T47D (cell line): ENCODE measurements at places on chromosomes 2 and 18.
A peak's percentile ranks its signal among the peaks of the same experiment; 100 is the strongest.

DNA sequence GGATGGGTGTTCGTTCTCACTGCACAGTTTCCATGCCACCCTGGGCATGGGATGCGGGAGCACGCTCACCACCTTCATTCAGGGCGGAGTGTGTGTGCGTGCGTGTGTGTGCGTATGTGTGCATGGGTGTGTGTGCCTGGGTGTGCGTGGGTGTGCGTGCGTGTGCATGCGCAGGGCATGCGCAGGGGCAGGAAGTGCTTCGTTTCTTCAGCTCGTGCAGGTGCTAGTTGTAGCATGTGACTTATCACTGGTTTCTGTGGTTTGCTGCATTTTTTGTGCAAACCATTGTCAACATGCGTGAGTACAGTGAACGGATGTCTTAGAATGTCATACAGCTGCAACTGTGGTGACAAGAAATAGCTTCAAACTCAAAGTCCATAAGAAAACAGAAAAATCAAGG lies 179.5 kb downstream of the PTGR3 start:
- DNase-seq = no peak

- DNase-seq = no peak
Observed at GRCh38 chr2:45089554-45090261, 80.5 kb upstream of the SIX2 start.

DNA sequence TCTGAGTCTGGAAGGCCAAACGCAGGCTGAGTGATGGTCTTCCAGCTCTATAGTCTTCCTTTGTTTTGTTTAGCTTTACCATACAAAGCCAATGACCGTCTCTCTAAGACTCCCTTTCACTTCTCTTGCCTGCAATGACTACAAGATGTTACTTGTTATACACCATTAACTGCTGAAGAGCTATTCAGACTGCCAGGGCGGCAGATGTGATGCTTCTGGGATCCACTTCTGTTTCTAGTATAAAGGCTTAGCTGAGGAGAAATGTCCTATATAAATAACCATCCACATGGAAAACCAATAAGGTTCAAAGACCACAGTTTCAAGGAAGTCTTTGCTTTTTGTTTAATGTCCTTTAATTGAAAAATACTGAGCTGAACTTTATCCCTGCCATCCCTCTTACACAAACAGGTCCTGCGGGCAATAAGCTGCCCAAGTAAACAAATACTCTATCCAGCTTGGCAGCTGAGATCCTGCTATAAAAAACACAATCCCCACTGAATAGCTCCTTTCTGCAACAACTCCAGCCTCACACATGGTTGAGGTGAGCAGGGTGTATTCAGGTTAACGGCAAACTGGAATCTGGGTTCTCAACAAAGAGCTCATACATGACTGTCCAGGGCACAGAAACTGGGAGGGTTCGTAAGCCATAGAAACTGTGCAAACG lies 124.6 kb downstream of the VIT start:
- DNase-seq = peak; percentile 9

GRCh38 chr18:35114305-35114704 lies 73.1 kb downstream of the MAPRE2 start:
- DNase-seq = no peak

GRCh38 chr2:134348239-134348638 lies 94.4 kb downstream of the MGAT5 start:
- no peak for DNase-seq

- DNase-seq = no peak
Observed at GRCh38 chr18:44733754-44734465, 53.2 kb downstream of the SETBP1 start.

DNA sequence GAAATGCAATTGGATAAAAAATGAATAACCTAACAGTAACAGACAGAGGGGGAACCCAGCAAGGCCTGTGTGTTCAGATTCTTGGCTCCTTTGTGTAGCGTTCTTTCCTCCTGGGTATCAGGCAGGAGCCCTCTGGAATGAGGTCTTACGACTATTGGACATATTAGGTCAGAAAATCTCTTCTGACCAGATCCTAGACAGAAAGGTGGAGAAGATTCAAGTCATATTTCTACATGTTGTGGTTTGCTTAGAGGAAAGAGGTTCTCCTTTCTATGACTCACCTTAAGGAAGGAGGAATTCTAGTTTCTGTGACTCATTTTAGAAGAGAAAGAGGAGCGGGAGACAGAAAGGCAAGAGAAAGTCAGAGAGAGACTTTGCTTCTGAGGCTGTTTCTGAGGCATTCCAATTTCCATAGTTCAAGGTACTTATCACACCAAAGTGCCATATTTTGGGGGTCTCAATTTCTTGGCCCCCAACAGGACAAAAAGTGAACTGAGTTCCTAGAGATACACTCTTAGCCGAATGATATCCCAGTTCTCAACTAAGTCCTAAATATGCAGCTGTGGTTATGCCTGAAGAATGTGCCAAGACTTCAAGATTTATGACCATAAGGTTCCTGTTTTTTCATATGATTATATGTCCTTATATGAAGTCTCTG lies 618.6 kb downstream of the ZEB2 start:
- DNase-seq = no peak

DNA sequence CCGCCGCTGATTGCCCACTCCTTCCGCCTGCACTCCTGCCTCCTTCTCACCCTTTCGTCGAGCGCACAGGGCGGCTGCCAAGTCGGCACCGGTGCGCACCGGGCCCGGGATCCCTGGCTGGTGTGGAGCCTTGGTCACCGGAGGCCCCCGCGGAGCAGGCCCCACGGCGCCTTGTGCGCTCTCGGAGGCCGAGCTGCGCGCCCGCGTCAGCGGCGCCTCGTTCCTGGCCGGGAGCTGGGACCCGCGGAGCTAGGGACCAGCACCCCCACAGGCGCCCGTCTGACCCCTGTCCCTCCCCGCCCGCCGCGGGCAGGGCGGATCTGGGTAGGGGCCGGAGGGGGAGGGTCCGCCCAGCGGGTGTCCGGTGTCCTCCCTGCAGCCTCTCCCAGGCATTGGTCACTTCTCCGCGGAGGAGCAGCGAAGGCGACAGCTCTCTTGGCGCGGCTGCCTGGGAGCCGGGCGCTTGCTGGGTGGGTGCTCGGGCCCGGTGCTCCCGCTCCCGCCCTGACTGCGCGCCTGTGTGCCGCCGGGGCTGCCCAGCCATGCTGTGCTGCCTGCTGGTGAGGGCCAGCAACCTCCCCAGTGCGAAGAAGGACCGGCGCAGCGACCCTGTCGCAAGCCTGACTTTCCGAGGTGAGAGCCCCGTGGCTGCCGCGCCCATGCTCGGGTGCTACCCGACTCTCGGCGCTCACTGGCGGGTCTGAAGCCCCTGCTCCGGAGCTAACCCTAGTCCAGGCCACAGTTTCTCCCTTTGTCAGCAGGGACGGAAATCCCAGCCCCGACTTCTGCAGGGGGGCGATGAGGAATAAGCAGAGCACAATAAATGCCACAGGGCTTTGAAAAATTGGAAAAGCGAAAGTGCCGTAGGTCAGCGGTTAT lies 13.2 kb downstream of the DYSF start:
- peak; percentile 63 for DNase-seq

DNA sequence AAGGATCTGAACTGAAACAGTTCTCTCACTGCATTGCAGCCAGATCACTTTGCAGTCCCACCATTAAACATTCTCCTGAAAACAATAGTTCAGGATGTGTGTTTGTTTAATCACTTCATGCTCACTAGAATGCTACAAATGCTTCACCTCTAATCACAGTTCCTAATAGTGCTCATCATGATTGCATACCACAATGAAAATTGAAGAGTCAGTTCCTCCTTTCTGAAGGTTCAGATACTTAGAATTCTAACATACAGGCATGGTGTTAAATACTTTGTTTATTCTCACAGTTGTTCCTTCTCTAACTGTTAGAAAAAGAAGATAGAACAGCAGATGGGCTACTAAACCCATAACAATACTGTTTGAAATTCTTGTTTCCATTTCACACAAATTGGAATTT lies 622.3 kb upstream of the ACVR2A start:
- no peak for DNase-seq

DNA sequence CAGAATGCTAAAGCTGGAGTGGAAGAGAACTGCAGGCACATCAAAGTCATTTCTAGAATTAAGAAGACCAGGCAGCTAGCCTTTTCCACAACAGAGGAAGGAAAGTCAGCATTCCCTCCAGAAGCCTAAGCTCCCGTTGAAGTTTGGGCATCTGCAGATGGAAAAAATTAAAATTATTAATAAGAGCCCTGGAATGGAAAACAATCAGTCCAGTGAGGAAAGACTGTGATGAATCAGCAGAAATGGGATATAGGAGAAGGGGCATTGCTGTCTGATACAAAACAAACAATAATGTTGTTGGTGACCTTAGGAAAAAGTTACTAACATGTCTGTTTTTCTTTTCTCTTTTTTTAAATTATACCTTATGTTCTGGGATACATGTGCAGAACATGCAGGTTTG lies 450.7 kb upstream of the SLC14A2 start:
- no peak for DNase-seq

DNA sequence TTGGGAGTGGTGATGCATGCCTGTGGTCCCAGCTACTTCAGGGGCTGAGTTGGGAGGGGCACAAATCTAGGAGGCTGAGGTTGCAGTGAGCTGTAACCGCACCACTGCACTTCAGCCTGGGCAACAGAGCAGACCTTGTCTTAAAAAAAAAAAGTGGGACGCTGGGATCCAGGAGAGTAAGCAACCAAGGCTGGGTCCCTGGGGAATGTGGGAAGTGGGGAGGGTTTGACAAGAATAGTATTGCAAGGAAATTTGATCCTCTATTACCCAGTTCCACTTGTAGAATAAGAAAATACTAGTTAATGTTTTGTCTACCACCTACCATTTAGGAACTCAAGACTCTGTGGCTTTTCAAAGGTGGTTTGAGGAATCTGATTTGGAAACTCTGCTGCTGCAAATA lies 21.1 kb upstream of the DYTN start:
- DNase-seq = no peak

DNA sequence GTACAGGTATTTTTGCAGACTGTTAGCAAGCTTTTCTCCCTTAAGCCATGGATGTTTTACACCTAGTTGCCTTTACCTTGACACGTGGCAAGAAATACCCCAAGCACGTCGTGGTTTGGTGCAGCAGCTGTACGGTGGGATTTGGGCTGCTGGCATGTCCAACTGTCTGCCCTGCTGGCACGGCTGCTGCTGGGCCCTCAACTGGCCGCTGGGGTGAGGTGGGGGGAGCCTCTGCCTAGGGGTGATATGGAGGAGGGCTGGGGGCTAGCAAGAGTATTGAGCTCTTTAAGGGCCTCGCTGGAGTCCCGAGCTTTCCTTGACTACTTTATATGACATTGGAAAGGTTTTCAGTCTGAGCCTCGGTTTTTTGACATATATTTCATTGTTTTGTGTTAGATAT lies 41.6 kb downstream of the LPIN1 start:
- DNase-seq = no peak

DNA sequence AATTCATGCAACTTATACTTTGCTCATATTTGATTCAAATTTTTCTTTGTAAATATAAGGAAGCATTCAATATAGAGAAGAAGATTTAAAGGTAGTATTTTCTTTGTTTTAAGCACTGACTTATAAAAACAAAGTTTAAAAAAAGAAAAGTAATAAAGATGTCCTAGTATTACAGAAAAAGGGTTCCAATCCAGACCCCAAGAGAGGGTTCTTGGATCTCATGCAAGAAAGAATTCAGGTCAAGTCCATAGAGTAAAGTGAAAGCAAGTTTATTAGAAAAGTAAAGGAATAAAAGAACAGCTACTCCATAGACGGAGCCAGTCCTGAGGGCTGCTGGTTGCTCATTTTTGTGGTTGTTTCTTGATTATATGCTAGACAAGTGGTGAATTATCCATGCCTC lies 267.9 kb downstream of the CTNNA2 start:
- no peak for DNase-seq

DNA sequence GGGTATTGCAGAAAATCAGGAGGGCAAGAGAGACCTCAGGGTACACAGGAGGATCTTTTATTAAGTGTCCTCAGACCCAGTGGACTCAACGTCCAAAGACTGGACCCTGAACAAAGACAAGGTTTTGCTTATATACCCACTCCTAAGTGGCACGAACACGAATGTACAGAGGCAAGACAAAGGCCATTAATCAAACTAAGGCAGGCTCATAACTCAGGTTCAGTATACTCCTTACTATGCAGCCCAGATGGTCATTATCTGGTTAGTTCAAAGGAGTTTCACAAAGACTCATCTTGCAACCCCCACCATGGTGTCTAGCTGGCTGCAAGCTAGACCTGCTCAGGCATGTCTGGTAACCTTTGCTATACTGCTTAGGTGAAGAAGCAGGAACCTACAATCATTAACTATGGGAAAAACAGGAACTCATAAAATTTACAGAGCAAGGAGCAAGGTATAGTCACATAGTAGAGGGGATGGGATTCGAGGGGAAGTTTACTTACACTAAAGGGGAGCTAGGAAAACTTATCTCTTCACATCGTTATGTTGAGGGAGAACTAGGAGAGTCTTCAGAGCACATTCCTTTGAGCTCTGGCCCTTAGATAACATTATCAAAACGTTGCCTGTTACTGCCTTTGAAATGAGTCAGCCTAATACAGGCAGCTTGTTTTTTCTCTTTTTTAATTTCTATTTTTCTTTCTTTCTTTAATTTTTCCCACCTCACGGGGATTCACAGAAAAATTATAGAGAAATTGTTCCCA lies 33.9 kb downstream of the SLC4A3 start:
- DNase-seq = no peak

- DNase-seq = no peak
Observed at GRCh38 chr18:48806551-48807261, 144.1 kb downstream of the SMAD7 start.

DNA sequence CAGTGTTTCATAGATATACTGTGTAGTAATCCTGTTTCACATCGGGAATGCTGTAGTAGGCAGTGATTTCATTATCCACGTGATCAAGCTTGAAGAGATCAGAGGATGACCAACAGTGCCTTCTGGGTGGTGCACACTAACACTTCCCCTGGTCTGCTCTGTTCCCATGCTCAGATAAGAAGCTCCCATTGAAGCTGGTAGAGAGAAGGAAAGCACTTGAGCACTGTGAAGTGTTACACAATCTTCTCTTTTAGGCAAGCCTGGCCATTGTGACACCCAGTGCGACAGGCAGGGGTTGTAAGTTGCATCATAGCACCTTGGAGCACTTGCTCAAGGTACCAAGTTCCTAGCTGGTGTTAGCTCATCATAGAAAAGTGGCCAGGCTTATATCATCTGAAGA lies 30.6 kb upstream of the GPD2 start:
- no peak for DNase-seq

GRCh38 chr2:71156573-71156972 lies 26.1 kb downstream of the MPHOSPH10 start:
- DNase-seq = peak; percentile 24

- DNase-seq = no peak
Observed at GRCh38 chr2:68796295-68796905, 61.8 kb downstream of the ARHGAP25 start.

DNA sequence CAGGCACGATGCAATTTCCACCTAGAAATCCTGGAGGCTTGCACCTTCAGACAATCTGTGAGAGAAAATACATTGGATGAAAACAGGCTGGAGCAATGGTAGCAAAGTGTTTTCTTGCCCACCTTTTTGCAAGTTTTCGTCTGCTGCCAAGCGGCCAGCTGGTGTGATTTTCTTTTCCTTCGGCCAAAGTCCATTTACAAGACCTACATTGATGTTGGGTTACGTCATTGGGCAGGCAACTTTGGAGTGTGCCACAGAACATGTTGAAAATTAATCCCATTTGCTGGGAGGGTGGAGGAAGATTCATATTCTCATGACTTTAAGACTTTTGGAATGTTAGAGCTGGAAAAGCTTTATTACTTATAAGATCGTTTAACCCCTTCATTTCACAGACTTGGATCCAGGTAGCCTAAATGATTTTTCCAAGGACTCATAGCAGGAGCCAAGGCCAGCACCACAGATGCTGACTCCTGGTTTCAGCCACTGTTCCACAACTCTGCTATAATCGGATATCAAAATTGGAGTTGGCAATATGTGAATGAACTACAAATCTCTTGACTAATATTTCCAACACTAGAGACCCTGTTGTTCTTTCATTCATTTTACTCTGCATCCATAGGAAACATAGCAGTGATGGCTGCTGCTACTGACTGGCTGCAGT lies 352.1 kb downstream of the RND3 start:
- DNase-seq = no peak
